ENCODE measurements at places on chromosomes 1 and 21. TPM values are rescaled to one million over a fixed set of nuclear protein-coding genes. Genes with fewer than 3 reads are reported as not detected.

PDIK1L gene
- total RNA-seq, result 2.3 TPM

SYDE2 gene
- total RNA-seq, result 1.3 TPM

ETV3L gene
- not detected for total RNA-seq

RGS8 gene
- not detected for total RNA-seq

LRRC8B gene
- 2.6 TPM for total RNA-seq

Measured in cardiac atrium fibroblast (primary cell).